Fibroblast of villous mesenchyme (primary cell): ENCODE measurements at places on chromosomes 5 and 9. TPM values are rescaled to one million over a fixed set of nuclear protein-coding genes. Genes with fewer than 3 reads are reported as not detected.
A peak's percentile ranks its signal among the peaks of the same experiment; 100 is the strongest.

The HTR4 gene
- not detected in 2 replicates for total RNA-seq

The FCN2 gene
- not detected in 2 replicates for total RNA-seq

The FOXI1 gene
- not detected in 2 replicates for total RNA-seq

DNA sequence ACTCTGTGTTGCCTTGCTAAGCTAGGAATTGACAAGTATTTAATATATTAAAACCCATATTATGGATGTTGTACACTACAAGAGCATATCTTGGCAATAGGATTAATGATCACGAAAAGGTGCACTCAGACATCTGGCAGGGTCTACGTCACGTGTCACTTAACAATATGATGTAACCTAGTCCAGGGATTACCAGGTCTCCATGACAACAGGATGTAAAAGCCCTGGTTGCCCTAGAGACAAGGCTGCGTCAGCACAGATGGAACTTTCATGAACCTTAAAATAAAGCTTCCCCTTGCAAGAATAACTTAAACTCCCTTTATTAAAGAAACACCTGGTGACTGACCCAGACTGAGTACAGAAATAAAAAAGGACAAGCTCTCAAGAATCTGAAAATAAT, 717.8 kb downstream of the CDH18 start:
- DNase-seq = no peak

- DNase-seq = peak; percentile 80
These were observed 158.1 kb downstream of the SLC25A46 start for GRCh38 chr5:110896901-110897300.

DNA sequence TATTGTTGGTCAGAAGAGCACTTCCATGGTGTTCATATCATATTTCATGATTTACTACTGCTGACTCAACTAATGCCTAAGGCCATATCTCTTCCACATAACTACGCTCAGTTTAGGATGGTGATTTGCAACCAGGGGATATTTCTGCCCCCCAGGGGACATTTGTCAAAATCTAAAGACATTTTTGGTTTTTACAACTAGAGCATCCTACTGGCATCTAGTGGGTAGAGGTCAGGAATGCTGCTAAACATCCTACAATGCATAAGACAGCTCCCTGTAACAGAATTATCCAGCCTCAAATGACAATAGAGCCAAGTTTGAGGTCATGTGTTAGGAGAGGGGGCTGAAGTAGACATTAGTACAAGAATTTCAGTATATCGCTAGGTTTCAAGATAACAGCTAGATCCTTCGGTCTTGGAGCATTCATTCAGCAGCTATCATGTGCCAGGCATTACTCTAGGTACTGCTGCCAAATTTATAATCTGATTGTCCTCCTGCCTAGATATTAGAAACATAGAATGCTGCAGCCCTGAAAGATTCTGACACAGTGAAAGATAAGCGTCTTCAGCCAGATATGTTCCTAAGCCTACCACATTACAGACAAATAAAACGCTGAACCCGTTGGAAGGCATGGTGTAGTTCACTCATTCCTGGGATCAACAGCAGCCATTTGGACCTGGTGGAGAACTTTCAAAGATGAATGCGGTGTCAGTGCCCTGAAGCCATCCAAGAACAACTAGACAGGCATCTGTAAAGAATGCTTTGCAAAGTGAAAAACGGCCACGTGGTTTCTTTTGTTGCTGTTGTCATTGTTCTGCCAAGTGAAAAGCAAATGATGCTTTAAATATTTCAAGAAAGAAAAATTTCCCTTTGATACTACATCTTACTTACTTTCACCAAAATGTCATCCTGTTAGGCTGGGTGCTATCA, 55.5 kb upstream of the FST start:
- no peak for DNase-seq

DNA sequence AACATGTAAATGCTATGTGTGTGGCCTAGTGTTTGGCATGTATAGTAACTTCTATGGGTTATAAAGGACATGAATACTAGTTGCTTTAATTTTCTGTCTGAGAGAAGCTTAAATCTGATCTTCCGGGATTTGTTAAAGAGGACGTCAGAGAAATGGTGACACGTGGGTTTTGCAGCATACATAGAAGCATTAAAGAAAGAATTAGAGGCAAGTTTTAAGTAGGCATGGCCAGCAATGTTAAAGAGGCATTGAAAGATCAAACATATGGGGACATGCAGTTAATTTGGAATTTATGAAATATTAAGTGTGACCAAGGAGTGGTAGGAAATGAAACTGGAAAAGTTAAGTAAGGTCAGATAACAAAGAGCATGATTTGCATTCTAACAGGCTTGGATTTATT, 311.4 kb upstream of the RIOK2 start:
- no peak for DNase-seq

DNA sequence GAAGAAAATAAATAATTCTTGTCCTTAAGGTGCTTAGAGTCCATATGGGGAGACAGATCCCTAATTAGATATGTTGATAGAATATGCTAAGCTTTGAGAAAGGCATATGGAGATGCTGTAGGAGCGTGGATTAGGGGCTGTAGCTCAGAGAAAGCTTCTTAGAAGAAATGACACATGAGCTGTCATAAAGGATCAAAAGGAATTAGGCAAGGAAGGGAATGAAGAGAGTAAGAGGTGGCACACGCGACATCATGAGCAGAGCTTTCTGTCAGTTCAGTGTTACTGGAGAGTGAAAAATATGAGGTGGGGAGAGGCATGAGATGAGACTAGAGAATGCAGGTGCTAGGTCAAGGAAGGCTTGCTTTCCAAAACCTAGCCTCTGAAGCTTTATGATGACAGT, 118.6 kb downstream of the KIAA0825 start:
- DNase-seq = no peak
